Spinal cord (tissue), 10 donors: ENCODE measurements at places on chromosomes 6 and 20. TPM values are rescaled to one million over a fixed set of nuclear protein-coding genes. Genes with fewer than 3 reads are reported as not detected.

GRCh38 chr6:149045404-149045803 lies 272.1 kb upstream of the TAB2 start:
- H3K36me3 ChIP-seq: no peaks in the 10 kb centered on the region
- no peak overlapping the region for H3K4me3 ChIP-seq
- H3K27me3 ChIP-seq: no peaks in the 10 kb centered on the region
- DNase-seq: no peak
- no peaks in the 10 kb centered on the region for H3K4me1 ChIP-seq

GRCh38 chr6:157881342-157881741 lies 58.3 kb downstream of the SNX9 start:
- no peak for DNase-seq
- no peaks in the 10 kb centered on the region for H3K27me3 ChIP-seq
- no peak overlapping the region for H3K27ac ChIP-seq
- peaks cover 3% of the 10 kb centered on the region for H3K4me1 ChIP-seq
- no peak overlapping the region for H3K4me3 ChIP-seq
- H3K36me3 ChIP-seq: peaks cover 4% of the 10 kb centered on the region

GRCh38 chr6:119501798-119502483 lies 152.4 kb upstream of the MAN1A1 start:
- DNase-seq: no peak
- no peak overlapping the region for H3K4me3 ChIP-seq
- no peaks in the 10 kb centered on the region for H3K27me3 ChIP-seq
- no peak overlapping the region for H3K27ac ChIP-seq
- H3K36me3 ChIP-seq: no peaks in the 10 kb centered on the region

DNA sequence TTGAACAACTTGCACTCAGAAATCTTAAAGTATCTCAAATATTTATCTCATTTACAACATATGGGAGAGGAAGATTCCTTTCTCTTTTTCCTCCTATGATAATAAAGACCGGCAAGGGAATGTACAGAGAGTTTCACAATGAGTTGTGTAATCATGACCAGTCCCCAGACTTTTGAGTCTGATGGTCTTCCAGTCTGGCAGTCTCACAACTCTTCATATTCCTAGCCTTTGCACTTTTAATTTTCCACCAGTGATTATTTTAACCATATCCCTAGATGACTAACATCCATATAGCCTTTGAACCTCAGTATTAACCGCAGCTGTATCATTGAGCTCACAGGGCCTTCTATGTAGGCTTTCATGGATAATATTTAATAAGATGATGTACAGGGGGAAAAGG lies 278.5 kb downstream of the KHDC1L start:
- H3K27ac ChIP-seq: no peak overlapping the region
- no peaks in the 10 kb centered on the region for H3K4me1 ChIP-seq
- no peak for DNase-seq
- H3K4me3 ChIP-seq: no peak overlapping the region
- H3K27me3 ChIP-seq: no peaks in the 10 kb centered on the region

DNA sequence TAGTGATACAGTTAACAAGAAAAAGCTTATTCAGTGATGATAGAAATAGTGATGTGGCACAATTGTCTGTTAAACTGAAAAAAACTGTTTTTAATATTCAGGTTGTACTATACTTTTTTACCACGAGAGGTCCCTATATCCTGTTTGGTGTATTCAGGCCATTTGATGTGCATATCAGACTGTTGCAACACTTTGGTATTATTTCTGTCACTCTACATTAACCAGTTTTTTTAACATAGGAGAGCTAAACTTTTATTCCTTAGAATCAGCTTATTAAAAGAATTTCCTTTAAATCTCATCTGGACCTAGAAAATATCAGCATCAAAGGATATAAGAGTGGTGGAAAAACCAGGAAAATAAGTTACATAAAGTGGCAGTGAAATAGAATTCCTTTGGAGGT lies 36.8 kb downstream of the TSPYL4 start:
- H3K27ac ChIP-seq: no peak overlapping the region
- H3K27me3 ChIP-seq: no peaks in the 10 kb centered on the region
- no peaks in the 10 kb centered on the region for H3K36me3 ChIP-seq
- H3K4me3 ChIP-seq: no peak overlapping the region
- DNase-seq: no peak

DNA sequence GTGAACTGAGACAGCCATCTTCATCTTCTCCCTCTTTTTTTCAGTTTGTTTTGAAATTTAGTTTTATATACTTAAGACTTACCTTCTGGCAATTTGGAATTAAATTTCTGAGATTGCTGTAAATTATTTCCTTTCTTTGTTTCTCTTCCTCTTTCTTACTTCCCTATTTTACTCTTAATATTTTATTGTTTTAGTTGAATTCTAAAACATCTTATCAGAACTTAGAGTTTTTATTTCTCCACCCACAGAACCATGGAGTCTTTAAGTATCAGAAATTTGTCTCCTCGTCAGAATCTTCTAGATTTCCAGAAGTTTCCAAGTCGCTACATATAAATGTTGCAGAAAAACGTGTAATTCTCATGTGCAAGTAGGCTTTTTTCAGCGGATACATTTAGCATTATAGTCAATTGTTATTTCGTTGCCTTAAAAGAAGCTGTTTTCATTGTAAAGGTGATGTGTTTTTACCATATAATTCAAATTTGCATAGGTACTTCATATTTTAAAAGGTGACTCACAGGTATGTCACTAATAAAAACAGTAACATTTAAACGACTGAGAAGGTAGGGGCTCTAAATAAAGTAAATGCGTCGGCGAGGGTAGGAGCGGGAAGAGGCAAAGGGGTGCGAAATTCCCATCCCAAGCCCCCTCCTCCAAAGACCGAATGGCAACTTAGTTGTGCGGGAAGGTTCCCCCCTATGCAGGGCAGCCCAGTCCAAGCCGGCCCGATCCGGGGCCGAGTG lies 866 bp upstream of the MYO6 start:
- H3K27ac ChIP-seq: peak overlapping the region; percentile 90
- H3K4me1 ChIP-seq: peaks cover 8% of the 10 kb centered on the region
- H3K4me3 ChIP-seq: peak overlapping the region; percentile 91

DNA sequence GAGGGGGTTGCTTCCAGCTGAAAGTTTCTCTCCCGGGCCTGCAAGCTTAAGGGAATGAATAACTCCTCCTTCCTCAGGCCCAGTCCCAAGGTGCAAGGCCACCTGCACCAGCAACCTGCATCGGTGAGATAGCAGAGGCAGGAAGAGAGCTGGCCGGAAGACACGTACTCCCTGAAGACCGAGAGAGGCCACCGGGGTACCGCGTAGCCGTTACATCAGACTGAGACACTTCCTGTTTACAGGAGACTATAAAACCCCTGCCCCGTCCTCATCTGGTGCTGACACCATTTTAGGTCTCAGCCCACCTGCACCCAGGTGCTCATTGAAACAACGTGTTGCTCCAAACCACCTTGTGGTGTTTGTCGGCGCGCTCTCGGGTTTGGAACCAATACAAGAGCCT lies 60.5 kb upstream of the PRND start:
- H3K4me1 ChIP-seq: no peaks in the 10 kb centered on the region
- H3K4me3 ChIP-seq: no peak overlapping the region
- no peak for DNase-seq
- no peak overlapping the region for H3K27ac ChIP-seq
- no peaks in the 10 kb centered on the region for H3K36me3 ChIP-seq

DNA sequence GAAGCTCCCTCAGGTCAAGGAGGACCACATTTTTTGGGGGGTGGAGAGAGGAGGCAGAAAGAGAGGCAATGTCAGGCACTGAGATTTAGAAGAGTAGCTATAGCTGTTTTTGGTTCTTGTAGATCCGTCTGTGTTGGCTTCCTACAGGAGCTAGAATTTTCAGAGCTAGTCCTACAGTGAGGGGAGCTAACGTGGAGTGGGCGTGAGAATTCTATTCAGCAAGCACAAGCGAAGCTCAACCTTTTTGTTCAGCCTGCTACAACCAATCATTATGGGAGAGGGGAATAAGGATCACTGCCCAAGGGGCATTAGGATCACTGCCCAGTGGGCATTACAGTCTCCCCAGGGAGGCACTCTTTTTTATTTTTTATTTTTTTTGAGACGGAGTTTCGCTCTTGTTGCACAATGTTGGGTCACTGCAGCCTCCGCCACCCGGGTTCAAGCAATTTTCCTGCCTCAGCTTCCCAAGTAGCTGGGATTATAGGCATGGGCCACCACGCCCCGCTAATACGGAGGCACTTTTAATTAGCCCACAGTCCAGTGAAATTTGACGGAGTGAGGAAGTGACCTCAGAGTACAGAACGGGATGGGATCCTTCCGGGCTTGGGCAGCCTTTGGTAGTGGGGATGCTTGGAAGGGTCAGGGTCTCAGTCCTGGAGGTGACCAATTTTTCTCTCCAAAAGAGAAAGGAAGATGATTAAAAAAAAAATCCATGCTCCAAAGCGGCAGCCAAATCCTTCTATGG lies 1.1 kb upstream of the PANK2 start:
- H3K4me1 ChIP-seq: peaks cover 39% of the 10 kb centered on the region
- peak overlapping the region; percentile 94 for H3K4me3 ChIP-seq
- peak; percentile 60 for DNase-seq

DNA sequence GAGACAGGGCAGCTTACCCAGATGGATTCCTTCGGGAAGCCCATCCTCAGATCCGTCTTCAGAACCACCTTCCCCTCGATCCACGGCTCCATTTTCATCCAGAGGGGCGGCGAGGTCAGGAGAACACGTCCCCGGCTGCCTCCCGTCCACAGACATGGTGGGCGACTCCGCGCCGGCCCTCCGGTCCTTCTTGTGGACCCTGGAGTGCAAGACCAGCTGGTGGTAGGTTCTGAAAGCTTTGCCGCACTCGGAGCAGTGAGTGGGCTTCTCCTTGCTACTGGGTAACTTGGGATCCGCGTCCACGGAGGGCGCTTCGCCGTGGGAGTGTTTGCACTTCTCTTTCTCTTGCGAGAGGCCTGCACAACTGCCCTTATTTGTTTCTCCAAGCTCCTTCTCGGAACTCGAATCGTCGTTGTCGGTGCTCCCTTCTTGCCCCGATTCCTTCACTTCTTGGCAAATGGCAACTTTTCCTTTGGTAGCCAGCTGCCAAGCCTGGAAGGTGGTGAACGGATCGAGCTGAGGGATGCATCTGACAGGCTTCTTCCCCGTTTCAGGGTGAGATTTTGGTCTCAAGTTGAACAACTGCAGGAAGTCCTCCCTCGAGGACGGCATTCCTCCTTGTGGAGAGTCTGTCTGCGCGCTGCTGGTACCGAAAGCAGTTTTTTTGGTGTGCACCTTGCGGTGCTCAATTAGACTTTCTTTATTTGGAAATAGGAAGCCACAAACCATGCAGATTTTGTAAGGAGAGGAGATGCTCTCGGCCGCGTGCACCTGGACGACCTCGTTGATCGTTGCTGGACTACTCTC lies 12.0 kb downstream of the ZNF217 start:
- H3K4me1 ChIP-seq: no peaks in the 10 kb centered on the region
- H3K27ac ChIP-seq: no peak overlapping the region
- peaks cover 14% of the 10 kb centered on the region for H3K36me3 ChIP-seq
- no peak overlapping the region for H3K4me3 ChIP-seq
- DNase-seq: no peak
- H3K27me3 ChIP-seq: no peaks in the 10 kb centered on the region

Gene ANGPT4
- total RNA-seq: 0.30 TPM

- no peak for DNase-seq
- no peaks in the 10 kb centered on the region for H3K27me3 ChIP-seq
- peaks cover 34% of the 10 kb centered on the region for H3K4me1 ChIP-seq
- H3K36me3 ChIP-seq: peaks cover 13% of the 10 kb centered on the region
- H3K4me3 ChIP-seq: no peak overlapping the region
These were observed 29.6 kb downstream of the RRBP1 start for GRCh38 chr20:17652411-17652810.

Gene HSPA1L
- total RNA-seq: 4.8 TPM

Gene SGK2
- 6.4 TPM for total RNA-seq

Gene TNFRSF21
- 27.4 TPM for total RNA-seq

DNA sequence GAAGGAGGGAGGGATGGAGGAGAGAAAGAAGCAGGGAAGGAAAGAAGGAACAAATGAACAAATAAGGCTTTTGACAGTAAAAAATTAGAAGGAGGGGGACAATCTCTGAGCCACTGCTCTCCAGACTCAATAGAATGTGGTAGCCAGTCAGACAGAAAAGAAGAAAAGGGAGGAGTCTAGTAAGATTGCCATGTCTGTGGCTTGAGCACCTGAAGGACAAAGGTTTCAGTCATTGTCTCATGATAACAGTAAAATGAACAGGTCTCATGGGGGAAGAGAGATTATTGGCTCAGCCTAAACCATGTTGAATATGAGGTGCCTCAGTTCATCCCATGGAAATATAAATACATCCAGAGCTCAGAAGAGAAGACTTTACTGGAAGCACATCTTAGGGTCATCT lies 14.0 kb upstream of the LOC128125822 start:
- H3K4me3 ChIP-seq: no peak overlapping the region
- H3K36me3 ChIP-seq: no peaks in the 10 kb centered on the region
- no peak for DNase-seq
- no peaks in the 10 kb centered on the region for H3K27me3 ChIP-seq
- no peaks in the 10 kb centered on the region for H3K4me1 ChIP-seq

- no peak for DNase-seq
These were observed 74.9 kb downstream of the ZDHHC14 start for GRCh38 chr6:157455731-157456523.

DNA sequence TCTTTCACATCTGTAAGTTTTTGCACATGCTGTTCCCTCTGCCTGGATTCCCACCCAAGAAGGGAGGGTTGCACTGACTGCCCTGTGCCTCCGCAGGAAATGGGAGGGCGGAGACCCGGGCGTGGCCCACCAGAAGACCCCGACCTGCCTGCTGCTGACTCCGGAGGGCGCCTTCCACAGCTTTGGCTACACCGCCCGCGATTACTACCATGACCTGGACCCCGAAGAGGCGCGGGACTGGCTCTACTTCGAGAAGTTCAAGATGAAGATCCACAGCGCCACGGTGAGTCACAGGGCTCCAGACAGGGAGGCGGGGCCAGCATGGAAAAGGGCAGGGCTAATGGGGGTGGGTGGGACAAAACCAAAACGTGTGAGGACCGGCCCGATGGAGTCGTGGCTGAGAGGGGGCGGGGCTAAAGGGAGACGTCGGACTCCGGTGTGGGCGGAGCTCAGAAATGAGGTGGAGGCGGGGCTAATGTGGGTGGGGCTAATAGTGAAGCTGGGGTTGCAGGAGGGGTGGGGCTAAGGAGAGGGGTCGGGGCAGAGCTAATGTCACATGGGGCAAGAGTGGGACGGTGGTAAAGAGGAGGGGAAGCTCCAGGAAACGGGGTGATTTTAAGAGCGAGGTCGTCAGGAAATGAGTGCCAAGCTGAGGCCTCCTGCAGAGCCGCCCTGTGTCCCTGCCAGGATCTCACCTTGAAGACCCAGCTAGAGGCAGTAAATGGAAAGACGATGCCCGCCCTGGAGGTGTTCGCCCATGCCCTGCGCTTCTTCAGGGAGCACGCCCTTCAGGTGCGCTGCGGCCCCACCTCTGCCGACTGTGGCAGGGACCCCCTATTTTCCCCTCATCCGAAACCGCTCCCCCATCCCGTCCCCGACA lies 12.6 kb downstream of the HSPA12B start:
- peak; percentile 48 for DNase-seq
- no peak overlapping the region for H3K27ac ChIP-seq
- H3K4me1 ChIP-seq: peaks cover 24% of the 10 kb centered on the region
- H3K27me3 ChIP-seq: peaks cover 30% of the 10 kb centered on the region
- H3K4me3 ChIP-seq: no peak overlapping the region
- peaks cover 4% of the 10 kb centered on the region for H3K36me3 ChIP-seq

GRCh38 chr6:156379392-156380289 lies 397.5 kb upstream of the ARID1B start:
- no peak for DNase-seq
- H3K4me3 ChIP-seq: no peak overlapping the region
- no peaks in the 10 kb centered on the region for H3K4me1 ChIP-seq
- no peak overlapping the region for H3K27ac ChIP-seq
- H3K27me3 ChIP-seq: no peaks in the 10 kb centered on the region

Gene DAAM2
- total RNA-seq: 79.5 TPM

Gene PRDM1
- 1.3 TPM for total RNA-seq
